Stimulated activated CD8-positive, alpha-beta memory T cell treated with anti-CD3 and anti-CD28 coated beads, Interleukin-2, amount 100 ng/mL, for 1 hour (primary cell): ENCODE measurements at places on chromosomes 7 and 10.
A peak's percentile ranks its signal among the peaks of the same experiment; 100 is the strongest.

DNA sequence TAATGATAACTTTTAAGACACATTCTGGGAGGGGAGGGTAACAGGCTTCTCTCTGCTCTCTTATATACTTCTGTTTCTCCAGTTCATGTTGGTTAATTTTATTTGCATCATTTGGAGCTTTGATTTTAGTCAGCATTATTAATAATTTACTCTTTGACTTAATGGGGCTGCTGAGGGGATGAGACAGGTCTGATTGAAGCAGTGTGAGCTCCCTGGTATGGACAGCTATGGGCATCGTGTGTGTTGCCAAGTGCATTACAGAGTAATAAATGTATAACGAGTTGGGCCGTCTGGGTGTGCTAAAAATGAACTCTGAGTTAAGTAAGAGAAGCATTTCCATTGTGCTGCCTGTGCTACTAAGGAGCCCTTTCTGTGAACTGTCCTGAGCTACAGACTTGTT lies 31.7 kb upstream of the IKZF1 start:
- no peak for DNase-seq

DNA sequence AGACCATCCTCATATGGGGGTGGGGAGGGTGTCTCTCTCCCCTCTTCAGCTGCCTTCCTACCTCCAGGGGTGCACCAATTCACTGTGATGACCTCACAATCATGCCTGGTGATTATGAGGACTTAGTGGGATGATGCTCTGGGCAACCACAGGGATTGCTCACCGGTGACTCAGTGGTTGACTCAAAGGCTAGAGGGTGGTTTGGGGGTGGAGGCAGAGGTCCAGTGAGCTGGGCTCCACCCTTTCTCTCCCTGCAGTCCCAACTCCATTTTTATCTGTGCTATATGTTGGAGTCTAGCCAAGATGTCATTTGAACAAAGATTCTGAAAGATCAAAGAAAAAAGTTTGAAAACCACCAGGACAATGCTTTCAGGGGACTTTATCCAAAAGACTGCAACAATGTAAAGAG lies 286.9 kb downstream of the KCNMA1 start:
- no peak for DNase-seq

DNA sequence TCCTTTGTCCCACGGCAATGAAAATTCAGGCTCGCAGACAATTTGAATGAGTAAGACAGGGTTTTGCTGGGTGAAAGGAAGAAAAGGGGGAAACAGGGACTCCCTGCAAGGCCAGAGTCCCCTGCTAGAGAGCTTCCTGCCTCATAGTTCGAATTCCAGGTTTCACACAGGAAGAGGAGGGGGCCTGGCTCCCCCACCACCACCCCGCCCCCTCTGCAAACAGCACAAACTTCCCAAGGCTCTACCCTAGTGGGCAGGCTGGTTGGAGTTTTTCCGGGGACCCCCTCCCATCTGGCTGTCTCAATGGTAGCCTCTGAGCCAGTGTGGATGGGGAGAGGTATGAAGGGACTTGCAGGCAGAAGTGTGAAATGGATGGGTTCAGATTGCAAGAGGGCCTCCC lies 57.4 kb upstream of the NEBL start:
- no peak for DNase-seq

DNA sequence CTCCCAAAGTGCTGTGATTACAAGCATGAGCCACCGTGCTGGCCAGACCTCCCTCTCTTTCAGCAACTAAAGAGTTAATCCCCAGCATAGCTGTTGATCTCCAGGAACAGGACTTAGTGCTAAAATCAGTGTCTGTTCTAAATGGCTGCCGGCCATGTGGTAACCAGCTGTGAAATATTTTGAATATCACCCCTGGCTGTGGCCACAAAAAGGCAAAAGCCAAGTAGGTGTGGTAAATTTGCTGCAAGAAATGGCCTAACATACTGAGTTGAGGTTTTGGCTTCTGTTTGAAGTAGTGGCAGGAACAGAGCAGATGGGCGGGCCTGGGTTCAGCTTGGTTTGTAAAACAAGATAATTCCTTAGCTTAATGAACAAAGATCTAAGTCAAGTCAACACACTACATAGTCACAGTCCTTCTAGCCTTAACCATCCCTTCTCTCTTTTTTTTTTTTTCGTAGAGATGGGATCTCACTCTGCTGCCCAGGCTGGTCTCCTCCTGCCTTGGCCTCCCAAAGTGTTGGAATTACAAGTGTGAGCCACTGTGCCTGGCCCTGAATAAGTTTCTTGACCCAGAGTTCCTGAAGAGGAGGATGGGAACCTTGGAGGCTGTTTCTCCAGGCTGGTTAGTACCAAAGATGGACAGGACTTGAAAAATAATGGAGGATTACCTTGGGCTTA lies 22.7 kb upstream of the AGFG2 start:
- peak; percentile 17 for DNase-seq

DNA sequence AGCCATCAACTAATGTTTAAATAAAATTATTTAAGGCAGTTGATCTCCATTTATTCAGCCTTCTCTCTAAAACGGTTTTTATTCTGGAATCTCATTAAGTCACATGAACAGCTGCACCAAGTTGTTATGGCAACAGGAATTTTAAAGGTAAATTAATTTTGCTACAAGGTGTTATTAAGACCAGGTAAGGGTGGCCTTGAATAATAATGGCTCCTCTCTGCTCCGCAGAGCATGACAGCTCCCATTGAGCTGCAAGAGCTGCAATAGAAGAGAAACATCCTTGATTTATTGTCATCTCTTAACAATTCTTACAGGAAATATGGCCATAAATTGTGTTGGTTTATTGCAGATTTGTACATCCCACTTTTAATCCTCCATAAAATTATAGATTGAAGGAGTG lies 165.8 kb downstream of the KLF6 start:
- no peak for DNase-seq

DNA sequence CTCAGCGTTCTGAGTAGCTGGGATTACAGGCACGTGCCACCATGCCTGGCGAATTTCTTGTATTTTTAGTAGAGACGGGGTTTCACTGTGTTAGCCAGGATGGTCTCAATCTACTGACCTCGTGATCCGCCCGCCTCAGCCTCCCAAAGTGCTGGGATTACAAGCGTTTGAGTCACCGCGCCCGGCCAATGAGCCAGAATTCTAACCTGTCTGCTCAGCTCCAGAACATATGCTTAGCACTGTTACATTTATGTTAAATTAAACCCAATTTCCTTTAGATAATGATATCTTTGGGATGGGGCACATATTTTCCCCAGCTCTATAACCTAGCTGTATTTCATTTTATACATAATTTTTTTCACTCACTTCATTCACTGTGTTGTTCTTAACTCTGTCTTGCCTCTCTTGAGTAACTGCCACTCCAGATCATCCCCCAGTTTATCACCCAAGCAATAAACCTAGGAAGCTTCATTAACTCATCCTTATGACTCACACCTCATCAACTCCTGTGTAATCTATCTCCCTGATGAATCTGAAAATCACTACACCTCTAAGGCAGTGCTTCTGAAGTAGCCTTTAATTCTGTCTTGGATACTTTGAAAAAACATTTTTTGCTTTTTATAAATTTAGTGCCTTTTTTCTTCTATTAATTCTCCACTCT lies 559.7 kb upstream of the ZWINT start:
- DNase-seq, result no peak

- no peak for DNase-seq
These were observed 11.6 kb downstream of the PDLIM1 start for GRCh38 chr10:95279042-95279820.

GRCh38 chr10:62327885-62328284 lies 46.3 kb upstream of the ZNF365 start:
- no peak for DNase-seq

DNA sequence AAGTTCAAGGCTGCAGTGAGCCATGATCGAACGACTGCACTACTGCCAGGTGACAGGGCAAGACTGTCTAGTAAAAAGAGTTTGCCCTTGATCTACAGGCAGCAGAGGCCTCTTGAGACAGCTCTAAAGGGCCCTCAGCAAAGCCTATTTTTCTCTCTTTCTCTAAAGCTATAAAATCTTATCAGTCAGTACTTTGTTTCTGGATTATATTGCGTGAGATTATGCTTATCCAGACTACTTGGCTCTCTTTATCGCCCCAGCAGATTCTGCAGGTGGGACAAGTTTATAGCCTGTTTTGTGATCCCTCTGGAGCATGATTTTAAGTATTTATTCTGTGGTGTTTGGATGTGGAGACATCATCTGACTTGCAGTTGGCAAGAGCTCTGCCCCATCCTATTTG lies 2.7 kb downstream of the RPP38 start:
- DNase-seq, result no peak

DNA sequence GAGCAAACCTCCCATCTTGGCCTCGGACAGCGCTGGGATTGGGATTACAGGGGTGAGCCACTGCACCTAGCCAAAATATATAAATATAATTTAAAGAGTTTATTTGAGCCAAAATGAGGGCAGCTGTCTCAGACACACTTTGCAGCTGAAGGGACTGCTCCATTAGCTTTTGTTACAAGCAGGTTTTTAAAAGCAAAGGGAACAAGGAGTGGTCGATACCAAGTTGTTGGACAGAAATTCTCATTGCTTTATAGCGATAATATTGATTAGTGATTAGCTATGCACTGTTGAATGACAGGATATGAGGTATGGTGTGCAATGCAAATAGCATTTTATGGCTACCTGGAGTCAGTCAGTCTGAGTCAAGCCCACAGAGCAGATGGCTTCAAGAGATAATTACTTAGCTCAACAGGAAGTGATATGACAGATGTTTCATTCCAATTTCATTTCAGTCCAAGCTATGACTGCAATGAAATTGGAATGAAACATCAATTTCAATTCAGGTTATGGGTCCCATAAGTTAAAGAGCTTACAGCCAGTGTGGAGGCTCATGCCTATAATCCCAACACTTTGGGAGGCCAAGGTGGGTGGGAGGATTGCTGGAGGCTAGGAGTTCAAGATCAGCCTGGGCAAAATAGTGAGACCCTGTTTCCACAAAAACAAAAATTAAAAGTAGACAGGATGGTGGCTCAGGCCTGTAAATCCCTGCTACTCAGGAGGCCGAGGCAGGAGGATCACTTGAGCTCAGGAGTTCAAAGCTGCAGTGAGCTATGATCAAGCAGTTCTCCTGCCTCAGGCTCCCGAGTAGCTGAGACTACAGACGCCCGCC lies 23.1 kb downstream of the TYW1 start:
- no peak for DNase-seq

DNA sequence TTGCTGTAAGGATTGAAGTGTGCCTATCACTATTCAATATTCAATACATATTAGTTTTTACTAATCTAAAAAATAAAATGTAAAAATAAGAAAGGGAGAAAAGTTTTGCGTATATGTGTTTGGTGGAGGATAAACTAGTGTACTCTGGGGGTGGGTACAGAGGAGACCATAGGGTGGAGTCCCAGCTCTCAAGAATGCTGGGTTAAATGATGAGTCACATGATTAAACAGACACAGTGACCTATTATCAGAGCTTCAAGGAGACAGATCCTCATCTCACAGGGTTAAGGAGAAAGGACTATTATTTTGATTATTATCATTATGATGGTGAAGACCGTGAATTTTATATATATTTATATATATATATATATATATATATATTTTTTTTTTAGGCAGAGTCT lies 77.5 kb downstream of the AFAP1L2 start:
- DNase-seq, result no peak

GRCh38 chr10:37535459-37536246 lies 321.8 kb downstream of the ZNF248 start:
- DNase-seq, result no peak

- DNase-seq, result peak; percentile 93
These were observed at the start of gene OSBPL3 for GRCh38 chr7:24979863-24980533. Gene OSBPL3, minus strand, starts transcription at chr7:24980178. Its CDS starts 87,706 bp downstream, at chr7:24892472.

DNA sequence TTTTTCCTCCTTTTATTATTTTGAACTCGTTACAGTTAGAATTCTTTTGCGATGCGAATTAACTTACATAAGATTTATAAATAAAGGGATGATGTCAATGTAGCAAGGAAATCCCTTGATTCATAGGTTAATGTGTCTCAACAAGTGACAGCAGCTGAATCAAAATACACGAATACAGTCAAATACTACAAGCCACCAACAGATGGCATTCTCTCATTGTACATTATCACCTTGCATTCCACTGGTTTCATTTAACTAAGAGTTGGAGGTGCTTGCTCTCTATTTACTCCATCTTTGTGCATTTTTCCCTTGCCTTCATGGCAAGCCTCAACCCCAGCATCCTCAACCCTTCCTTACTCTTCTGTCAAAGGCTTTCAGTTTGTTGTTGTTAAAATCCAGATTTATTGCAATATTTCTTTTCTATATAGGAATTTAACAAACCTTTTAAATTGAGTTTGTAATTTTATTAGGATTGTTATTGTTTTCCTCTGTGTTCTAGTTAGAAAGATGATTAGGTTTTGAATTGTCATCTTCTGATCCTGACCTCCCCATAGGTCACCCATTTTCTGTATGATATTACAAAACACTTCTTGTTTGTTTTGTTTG lies 78.3 kb downstream of the SLC25A40 start:
- no peak for DNase-seq

DNA sequence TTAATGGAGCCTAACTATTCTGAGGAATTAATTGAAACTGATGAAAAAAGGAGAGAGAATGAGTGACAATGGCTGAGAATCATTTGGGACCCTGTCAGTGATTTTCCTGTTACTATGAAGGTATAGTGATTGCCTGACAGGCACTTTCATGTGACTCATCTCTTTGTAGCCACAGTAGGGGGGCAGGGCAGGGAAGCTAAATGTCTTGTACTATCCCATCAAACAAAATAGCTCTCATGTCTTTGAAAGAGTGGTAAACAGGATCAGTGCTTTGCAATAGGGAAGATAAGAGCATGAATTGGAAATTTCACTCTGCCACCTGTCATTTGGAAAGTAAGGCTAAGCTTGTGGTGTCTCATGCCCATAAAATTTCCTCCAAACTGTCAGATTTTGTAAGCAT lies 94.5 kb upstream of the GSDME start:
- no peak for DNase-seq

DNA sequence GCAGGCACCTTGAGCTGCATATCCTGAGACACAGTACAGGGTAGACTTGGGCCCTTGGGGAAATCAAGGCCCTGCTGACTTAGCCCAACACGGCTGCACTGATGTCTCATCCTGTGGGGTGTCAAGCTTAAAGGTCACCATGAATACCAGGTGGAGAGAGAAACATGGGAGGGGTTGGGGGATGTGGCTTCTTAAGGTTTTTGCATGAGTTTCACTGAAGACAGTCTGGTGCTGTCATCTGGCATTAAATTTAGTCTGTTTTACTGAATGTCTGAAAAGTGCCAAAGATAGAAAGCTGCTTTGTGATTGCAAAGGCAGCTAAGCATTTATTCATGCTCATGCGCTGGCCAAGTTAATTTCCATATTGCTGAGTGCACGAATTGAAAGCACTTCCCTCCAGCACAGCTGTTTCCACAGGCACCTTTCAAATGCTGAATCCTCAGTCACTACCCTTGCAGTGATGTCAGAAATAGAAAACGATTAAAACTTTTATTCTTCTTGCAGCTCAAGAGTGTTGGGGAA lies 102.1 kb downstream of the OSBPL3 start:
- no peak for DNase-seq
